ENCODE measurements at places on chromosomes 5 and 9.

GRCh38 chr5:9054821-9055589 lies 490.9 kb downstream of the SEMA5A start:
- DNase-seq = no peak

- no peak for DNase-seq
Measured at GRCh38 chr5:24225051-24225450, 419.7 kb downstream of the CDH10 start.

DNA sequence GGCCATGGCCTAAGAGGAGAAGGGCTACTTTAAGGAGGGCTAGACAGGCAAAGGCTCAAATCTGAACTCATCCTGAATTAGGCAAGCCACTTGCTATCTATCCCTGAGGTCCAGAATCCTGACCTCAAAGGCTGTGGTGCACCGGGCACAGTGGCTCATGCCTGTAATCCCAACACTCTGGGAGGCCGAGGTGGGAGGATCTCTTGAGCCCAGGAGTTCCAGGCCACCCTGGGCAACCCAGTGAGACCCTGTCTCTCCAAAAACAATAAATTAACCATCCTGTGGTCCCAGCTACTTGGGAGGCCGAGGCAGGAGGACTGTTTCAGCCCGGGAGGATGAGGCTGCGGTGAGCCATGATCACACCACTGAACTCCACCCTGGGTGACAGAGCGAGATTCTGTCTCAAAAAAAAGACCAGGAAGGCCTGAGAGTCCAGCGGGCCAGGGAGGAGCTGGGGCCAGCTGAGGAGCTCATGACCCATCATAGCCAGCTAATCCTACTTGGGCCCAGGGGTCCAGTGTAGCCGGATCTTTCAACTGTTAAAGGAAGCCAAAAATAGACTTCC lies 4.0 kb downstream of the NOP16 start:
- no peak for DNase-seq

GRCh38 chr5:137753691-137754187 lies 424 bp downstream of the HNRNPA0 start:
- DNase-seq = no peak

- no peak for DNase-seq
Measured at GRCh38 chr9:101513351-101513750, 20.3 kb upstream of the RNF20 start.
